RKO (cell line): ENCODE measurements at places on chromosomes 4 and X.

GRCh38 chrX:42459735-42460134 is 318.2 kb downstream of the PPP1R2C start:
- DNase-seq, result no peak

GRCh38 chr4:74073358-74073757 is 25.6 kb downstream of the CXCL2 start:
- no peak for DNase-seq

- DNase-seq, result no peak
These were observed 57.2 kb downstream of the DIPK2B start for GRCh38 chrX:45143455-45143854.

GRCh38 chr4:183098723-183099536 is at the start of gene WWC2:
WWC2 (plus strand) TSS chr4:183099257; CDS start chr4:183099492, 235 bp downstream.
- peak; percentile 93 for DNase-seq

GRCh38 chr4:122623637-122624166 is 2.8 kb upstream of the IL21 start:
- no peak for DNase-seq

DNA sequence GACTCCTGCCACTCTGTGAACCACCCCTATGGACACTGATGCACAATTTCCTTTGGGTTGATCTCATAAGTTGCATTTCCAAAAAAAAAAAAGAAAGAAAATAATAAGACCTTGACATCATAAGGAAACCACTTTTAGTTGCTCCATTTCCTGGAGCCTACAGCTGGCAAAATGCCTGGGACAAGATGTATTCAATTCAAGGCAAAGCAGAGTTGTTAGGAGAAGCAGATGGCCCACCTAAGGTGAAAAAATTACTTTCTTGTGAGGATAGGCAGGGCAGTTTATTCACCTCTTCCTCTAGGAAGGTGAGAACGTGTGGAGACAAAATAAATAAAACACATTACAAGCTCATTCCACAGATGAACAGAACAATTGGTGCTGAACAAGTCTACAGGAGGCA is 14.1 kb upstream of the SCRG1 start:
- DNase-seq, result no peak

DNA sequence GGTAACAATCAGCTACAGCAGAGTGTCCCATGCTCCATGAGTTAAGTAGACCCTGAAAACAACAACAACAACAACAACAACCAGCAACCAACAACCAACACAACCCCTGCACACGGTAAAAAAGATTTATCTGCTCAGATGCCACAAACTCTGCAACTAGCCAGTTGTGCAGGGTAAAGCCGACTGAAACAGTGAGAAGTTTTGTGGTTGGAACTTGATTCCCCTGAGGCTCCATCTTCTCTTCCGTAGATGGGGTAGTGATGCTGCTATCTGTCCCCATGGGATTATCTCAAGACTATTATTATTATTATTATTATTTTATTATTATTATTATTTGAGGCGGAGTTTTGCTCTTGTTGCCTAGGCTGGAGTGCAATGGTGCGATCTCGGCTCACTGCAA is 50.6 kb upstream of the RAPGEF2 start:
- no peak for DNase-seq

GRCh38 chrX:74446876-74447275 is 25.6 kb downstream of the SLC16A2 start:
- no peak for DNase-seq

GRCh38 chr4:24570574-24571236 is 13.6 kb downstream of the DHX15 start:
- peak; percentile 40 for DNase-seq

GRCh38 chrX:111095974-111096895 is at the start of gene PAK3:
PAK3 (plus strand) TSS chrX:111096191; CDS start chrX:111123104, 26,913 bp downstream.
- no peak for DNase-seq

DNA sequence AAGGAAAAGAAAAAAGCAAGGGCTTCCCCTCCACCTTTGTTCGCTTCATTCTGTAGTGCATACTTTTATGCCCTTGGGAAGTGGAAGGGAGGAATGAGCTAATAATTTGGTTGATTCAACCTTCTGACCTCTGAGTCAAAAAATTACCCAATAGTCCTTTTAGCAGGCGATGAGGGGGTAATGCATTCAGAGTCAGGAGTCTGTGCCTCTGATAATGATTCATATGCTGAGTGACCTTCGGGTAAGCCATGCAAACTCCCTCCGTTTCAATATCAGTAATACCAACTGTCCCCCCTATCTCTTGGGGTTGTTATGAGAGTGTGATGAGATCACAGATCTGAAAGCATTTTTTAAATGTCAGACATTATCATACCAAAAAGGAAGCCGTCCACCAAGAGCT is 41.6 kb upstream of the ACSL4 start:
- peak; percentile 45 for DNase-seq

DNA sequence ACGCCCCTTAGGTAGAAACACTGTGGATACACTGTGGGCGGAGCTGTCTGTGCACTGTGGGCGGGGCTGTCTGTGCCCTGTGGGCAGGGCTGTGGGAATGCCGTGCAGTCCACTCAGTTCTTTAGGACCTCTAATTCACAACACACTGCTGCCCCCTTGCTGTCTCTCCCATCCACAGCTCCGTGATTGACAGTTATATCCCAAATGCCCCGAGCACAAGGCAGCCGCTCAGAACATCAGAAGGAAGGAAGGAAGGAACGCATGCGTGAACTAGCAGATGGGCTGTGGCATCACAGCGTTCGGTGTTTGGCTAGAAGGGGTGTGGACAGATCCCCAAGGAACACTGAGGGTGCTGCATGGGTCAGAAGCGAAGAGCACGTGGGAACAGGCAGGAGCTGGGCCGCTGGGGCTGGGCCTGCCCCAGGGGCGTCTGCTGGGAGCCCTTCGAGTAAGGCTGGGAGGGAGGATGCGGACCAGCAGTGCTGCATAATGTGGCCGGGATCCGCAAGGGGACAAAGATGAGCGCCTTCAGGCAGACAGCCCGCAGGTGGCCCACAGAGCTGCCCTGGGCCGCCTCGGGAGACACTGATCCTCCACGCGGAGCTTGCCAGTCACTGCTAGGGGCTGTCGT is 29.8 kb downstream of the ACOX3 start:
- DNase-seq, result peak; percentile 67

GRCh38 chr4:76962406-76963130 is 13.0 kb downstream of the SEPTIN11 start:
- DNase-seq, result no peak

DNA sequence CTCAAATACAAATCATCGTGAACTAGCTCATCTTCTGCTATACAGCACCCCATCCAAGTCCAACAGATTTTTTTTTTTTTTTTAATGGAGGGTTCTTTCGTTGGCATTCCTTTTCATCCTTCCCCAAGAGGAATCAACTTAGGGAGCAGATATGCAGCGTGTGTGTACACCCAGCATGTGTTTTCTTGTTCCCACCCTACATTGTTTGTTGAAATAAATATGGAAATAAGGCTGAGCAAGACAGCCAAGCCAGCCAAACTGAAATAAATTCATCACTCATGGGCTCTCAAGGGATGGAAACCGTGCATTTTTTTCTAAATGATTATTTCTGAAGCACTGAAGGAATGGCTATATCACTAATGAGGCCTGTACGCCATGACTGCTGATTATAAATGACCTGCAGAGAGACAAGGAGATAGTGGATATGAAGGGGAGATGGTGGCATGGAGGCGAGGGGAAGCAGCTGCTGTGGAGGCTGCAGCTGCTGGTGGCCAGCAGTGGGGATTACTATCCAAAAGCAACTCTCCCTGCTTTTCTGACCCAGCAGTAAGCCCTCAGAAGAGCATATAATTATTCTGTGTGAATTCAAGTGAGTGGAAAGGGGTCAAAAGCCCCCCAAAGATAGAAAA is 173.9 kb downstream of the MGST2 start:
- DNase-seq, result no peak

- DNase-seq, result no peak
These were observed 171.4 kb downstream of the FRMPD4 start for GRCh38 chrX:12309744-12310076.

DNA sequence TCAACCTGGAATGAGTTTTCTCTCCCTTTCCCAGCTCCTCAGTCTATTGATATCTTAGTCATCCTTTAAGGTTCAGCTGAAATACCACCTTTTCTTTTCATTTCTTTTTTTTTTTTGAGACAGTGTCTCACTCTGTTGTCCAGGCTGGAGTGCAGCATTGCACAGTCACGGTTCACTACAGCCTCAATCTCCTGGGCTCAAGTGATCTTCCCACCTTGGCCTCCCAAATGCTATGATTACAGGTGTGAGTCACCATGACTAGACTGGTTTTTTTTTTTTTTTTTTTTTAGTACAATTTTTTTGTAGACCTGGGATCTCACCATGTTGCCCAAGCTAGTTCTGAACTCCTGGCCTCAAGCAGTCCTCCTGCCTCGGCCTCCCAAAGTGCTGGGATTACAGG is 28.9 kb downstream of the AFF1 start:
- peak; percentile 55 for DNase-seq

- peak; percentile 80 for DNase-seq
These were observed 100.1 kb downstream of the REPS2 start for GRCh38 chrX:17046478-17047097.

GRCh38 chrX:48101443-48101842 is 29.0 kb upstream of the SPACA5B start:
- DNase-seq, result no peak

- DNase-seq, result no peak
These were observed 83.5 kb downstream of the ZNF674 start for GRCh38 chrX:46461660-46462191.

GRCh38 chr4:113499696-113500095 is 261.8 kb downstream of the CAMK2D start:
- DNase-seq, result peak; percentile 12

DNA sequence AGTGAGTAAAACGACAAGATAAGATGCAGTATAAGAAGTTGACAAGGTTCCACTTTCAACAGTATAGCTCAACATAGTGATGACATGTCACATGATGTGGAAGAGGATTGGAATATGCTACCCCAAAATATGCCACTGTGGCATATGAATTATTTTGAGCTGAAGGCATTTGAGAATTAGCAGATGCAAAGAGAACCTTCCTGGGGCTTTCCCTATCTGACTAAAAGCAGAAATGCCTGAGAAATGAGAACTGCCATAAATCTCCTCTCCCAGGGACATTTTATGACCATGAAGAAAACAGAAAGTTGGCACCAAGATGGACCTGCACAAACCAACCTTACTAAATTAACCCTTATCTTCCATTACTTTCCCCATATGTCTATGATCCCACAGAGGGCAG is 24.8 kb downstream of the CDKN2AIP start:
- no peak for DNase-seq

DNA sequence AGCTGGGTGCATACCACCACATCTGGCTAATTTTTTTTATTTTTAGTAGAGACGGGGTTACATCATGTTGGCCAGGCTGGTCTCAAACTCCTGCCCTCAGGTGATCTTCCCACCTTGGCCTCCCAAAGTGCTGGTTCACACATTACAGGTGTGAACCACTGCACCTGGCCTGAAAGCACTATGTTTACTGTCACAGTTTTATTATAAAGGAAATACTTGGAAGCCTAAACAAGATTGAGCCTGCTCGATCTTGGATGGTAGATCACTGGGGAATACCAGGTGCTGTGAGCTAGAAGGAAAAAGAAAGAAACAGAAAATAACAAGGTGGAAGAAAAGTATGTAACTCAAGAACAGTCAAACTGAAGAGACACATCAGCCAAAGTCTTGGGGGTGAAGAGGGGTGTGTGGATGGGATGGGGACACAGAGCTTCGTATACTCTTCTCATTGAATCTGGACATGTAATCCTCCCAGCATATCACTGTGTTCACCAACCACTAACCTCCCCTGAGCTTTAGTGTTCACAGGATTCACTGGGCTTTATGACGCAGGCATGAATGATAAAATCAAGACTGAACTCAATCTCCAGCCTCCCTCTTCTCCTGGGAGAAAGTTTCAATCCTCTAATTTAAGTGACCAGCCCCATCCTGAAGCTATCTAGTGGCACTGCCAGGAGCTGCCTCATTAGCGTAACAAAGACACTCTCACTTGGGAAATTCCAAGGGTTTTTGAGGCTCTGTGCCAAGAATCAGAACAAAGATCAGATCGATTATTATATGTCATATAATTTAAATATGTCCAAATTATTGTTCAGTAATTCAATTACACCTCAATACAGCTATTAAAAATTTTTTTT is 40.9 kb downstream of the PDS5A start:
- DNase-seq, result no peak

DNA sequence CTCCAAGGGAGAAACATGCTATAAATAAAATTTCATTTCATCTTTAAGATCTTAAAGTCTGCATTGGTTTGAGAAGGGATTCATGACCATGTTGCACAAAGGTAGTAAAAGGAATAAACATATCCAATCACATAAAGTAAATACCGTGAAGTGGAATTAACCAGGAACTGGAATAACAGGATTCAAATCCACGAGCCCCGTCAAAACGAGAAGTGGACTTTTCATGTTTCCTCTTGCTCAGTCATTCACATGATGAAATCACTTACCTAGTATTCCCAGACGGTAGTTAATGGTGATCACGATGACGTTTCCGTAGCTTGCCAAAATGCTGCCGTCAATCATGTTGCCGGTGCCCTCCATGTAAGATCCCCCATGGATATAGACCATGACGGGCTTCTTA is 199.7 kb downstream of the NLGN4X start:
- no peak for DNase-seq

DNA sequence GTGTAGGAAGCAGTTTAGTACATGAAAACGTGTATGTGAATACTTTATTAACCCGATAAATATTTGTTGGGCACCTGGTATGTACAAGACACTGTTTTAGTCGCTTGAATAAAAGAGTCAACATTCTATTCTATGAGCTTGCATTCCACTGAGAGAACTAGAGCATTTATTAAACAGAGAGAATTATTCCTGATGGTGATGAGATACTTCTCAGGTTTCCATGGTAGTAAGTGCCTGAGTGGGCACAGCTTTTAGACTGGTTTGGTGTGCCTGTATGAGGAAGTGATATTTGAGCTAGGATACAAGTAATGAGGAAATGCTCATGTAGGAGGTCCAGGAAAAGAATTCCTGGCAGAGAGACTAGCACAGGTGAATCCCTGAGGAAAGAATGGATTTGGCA is 94.2 kb downstream of the ATP10D start:
- no peak for DNase-seq

- DNase-seq, result no peak
These were observed 161.5 kb upstream of the GPR101 start for GRCh38 chrX:137195296-137195695.

GRCh38 chr4:16192057-16192456 is 34.2 kb downstream of the TAPT1 start:
- no peak for DNase-seq
